ENCODE measurements at places on chromosomes 1 and 21.

DNA sequence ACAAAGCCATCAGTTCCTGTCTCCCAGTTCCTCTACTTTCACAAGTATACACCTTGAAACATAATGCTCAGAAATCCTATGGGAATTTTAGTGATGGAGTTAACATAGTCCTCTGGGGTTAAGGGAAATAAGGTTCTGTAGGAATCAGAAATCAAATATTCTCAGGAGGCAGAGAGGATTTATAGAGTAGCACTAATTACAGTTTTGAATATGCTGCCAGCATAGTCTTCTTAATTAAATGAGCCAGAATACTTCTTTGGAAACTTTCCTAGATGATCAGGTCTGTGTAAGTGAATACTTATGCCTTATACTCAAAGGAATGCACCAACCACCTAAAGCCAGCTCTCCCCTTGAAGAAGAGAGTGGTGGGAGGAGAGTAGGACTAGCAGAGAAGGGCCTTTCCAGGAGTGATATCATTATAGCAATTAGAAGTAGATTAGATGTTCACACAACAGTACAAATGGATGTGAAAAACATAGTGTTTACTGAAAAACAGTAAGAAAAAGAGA, 31.4 kb upstream of the DIRAS3 start:
- no peak for DNase-seq

- DNase-seq: no peak
These were observed 85.1 kb downstream of the CAPZB start for GRCh38 chr1:19400192-19400611.

DNA sequence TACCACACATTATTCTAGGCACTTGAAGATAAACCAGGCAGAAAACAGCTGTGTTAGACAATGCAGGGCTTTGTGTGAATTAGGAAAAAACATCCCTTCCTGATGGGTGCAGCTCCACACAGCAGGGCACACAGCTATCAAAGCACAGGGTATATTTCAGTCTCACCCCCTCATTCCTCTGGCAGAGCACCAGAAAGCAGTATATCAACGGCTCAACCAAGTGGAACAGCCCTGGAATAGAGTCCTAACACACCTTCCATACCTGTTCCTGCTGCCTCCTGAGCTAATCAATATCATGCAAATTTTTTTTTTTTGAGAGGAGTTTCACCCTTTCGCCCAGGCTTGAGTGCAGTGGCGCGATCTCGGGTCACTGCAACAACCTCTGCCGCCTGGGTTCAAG, 32.1 kb downstream of the LYST start:
- DNase-seq: no peak

DNA sequence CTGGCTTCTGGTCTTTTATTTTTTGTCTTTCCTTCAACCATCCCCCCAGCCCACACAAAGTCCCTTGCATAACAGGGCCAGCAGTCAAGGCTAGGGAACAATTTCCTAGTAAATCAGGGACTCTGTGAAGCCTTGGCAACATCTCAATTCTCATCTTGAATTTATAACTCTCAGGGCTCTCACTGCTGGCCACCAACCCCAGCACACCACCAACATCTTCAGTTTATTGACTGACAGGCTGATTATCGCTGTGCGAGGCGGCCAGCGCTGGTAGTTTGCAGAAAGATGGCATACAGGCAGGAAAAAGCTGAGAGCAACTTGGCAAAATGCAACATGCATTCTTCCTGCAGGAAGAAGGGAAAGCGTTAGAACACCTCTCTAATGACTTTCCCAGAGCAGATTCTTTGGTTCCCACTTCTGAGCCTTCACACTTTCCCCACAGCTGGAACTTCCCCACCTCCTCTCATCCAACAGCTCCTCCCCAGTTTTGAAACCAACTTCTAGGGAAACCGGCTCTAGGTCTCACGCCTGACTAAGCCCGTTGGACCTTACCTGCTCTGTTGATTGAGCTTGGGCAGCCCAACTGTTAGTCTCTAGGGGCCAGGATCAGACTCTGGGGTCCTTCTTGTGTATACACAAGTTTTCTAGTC, 26.3 kb upstream of the CSF1 start:
- DNase-seq: no peak

DNA sequence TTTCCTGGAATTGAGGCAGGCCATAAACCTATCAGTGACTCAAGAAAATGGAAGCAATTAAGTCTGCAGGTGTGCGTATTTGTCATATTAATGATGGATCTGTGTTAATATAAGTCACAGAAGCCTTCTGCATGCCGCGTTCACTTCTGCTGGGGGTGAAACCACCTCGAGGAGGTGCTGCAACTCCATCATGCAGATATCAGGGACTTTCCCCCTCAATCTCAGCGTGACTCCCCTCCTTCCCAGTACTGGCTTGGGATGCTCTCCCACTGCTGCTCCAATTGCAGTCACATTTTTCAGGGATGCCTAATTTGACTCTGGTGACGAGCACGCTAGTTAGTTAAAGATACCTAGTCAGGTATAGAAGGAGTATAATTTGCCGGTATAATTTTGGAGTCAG, 87.5 kb downstream of the ASTN1 start:
- no peak for DNase-seq

DNA sequence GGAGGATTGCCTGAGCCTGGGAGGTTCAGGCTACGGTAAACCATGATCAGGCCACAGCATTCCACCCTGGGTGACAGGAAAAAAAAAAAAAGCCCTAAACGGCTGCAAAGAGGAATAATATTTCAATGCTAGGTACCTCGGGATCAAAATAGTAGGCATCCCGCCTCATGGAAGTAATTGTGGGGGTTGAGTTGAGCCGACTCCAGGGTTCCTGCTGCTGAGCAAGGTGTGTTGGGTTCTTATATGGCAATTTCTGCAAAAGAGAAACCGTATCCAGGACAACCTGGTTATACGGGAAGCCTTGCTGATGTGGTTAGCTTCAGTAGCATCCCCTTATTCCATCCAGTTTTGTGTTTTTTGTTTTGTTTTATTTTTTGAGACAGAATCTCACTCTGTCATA, 6.1 kb upstream of the ELAPOR1 start:
- DNase-seq: no peak

GRCh38 chr1:26281091-26281958, 1.4 kb downstream of the SH3BGRL3 start:
- DNase-seq: no peak

GRCh38 chr1:162487241-162487640, 10.4 kb upstream of the UHMK1 start:
- no peak for DNase-seq

GRCh38 chr1:11564237-11564636, 85.3 kb downstream of the DISP3 start:
- no peak for DNase-seq

DNA sequence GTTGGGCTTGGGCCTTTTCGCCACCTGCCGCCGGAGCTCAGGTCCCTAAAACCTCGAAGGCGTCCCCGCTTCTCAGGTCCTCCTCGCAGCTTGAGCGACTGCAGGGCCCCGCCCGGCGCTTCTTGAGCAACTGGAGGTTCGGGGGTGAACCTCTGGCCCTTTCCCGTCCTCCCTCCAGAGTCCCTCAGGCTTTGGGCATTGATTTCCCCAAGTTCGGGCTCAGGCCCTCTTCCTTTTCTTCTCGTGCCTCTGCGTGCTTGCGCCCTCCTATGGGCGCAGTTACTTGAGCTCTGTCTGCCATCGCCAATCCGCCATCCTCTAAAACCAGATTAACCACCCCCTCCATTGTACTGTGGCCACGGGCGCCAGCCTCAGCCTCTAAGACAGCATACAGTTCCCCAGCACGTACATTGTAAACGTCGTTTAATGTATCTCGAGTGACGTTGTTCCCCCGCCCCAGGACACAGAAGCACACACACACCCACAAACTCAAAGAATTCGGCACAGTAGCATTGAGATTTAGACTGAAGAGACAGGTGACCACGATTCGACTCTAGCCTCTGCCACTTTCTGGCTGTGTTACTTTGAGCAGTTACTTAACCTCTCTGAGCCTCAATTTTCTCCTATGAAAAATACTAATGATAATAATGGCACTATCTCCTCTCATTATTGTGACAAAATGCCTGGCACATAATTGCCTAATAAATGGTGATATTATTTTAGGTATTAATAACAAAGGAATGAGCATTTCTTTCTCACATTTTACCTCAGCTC, 22.6 kb downstream of the BTG2 start:
- DNase-seq: no peak

DNA sequence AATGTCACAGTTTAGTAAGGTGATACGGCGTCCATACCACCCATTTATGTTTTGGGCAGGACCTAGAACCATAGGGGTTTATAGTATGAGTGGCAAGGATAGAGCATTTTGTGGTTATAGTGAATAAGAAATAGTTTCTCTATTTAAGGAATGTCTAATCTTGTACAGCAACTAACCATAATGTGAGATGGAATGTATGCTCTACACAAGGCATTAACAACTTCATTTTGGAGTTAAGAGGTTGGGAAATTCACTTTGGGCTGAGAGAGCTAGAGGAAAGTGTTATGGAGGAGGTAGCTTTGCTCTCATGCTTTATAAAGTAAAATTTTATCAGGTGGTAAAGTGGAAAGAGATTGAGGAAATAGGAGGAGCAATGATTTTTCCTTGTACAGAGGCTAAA, 3.0 kb upstream of the MCL1 start:
- DNase-seq: no peak

DNA sequence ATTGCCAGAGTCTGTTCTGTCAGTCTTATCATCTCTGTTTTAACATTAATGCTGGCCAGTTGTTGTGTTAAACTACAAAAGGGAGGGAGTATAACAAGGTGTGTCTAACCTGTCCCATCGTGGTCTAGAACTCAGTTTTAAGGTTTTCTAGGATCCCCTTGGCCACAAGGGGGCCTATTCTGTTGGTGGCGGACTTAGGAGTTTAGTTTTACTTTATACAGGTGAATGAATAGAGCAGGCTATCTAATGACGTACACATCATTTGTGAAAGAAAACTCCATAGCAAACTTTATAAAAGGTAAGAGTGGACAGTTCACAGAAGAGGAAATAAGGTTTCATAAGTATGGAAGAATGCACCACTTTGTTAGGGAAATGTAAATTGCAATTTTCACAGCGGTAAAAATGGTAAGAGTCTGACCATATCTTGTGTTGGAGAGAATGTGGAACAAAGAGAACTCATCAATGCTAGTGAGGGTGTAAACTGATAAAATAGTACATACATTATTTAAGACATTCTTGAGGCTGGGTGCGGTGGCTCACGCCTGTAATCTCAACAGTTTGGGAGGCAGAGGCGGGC, 2.5 kb upstream of the ATF6 start:
- DNase-seq: no peak

GRCh38 chr1:100065969-100066227, 66.8 kb downstream of the SASS6 start:
- no peak for DNase-seq

DNA sequence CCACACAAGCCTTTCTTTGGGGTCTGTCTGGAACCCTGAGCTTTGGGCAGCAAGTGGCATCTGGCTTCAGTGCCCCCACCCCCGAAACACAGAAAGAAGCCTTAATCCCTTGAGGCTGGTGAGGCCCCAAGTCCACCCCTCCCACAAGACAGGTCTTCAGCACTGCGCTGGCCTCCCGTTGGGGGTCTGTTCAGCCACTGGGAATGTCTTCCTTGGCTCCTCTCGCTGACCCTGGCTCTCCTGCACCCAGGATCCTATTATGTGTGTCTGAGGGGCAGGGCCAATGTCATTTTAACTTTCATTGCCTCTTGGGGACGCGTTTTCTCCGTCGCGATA, 26.9 kb downstream of the ATP8B2 start:
- no peak for DNase-seq

- no peak for DNase-seq
These were observed 93.9 kb upstream of the ADGRL2 start for GRCh38 chr1:81706650-81707435.

DNA sequence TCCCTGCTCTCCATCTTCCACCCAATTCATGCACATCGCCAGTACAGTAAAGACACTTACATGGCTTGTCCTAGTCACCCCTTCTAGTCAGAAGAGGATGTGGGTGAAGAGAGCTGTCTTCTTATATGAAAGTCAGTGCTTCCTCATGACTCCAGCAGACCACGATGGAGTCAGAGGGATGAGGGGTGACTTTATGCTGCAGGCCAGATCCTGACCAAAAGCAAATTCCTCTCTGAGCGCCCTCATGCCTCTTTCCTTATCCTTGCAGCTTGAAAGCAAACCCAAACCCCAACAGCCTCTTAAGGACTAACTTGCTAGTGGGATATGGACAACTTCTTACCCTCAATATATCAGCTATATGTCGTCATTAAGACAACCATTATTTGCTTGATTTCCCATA, 348.2 kb upstream of the DUSP10 start:
- DNase-seq: no peak

GRCh38 chr21:27818847-27819246, 852.0 kb upstream of the ADAMTS5 start:
- no peak for DNase-seq

DNA sequence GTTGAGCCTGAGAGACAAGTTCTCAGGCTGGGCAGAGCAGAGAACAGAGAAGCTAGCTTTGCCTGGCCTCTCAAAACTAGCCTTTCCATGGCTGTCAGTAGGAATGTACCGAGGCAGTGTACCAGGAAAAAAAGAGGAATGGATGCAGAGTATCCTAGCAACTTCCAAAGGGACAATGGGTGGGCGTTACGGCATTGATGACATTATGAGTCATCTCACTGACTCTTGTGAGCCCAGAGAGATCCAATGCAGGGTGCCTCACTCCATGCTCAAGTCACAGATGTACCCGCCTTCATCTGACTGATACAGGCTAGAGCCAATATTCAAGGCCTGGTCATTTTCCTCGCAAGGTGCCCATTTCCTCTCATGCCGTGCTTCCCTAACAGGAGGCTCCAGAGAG, 51.4 kb upstream of the C8B start:
- DNase-seq: no peak

DNA sequence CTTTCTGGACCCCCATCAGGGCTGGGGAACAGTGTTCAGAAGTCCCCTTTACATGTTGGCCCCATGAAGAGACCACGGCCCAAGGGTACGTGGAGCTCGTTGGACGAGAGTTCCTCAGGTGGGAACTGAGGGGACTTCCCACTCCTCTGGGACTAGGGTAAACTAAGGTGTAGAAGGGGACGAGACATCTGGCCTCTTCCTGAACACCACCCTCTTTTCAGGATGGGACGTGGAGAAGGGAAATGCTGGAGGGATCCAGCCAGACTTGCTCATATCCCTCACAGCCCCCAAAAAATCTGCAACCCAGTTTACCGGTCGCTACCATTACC, 2.0 kb downstream of the NAXE start:
- DNase-seq: no peak

GRCh38 chr1:64161357-64161941, 42.0 kb upstream of the UBE2U start:
- DNase-seq: no peak

- DNase-seq: no peak
These were observed 7.9 kb downstream of the MYBPHL start for GRCh38 chr1:109298666-109299557.

DNA sequence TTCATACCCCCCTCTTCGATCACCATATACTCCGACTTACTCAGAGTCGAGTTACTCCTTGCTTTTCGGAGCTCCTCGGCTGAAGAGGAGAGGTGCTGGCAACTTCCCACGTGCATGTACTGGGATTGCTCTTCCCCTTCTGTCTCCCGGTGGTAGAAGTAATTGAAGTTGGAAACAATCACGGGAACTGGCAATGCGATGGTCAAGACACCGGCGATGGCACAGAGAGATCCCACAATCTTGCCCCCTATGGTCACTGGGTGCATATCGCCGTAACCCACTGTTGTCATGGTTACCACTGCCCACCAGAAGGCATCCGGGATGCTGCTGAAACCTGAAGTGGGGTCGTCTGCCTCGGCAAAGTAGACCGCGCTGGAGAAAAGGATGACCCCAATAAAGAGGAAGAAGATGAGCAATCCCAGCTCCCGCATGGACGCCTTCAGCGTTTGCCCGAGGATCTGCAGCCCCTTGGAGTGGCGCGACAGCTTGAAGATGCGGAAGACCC, 1.5 kb downstream of the KCNA3 start:
- no peak for DNase-seq

All from WTC11 (cell line).